ENCODE measurements at places on chromosomes 1 and 21.

GRCh38 chr1:76147917-76148316 is 73.4 kb downstream of the ST6GALNAC3 start:
- DNase-seq: no peak

DNA sequence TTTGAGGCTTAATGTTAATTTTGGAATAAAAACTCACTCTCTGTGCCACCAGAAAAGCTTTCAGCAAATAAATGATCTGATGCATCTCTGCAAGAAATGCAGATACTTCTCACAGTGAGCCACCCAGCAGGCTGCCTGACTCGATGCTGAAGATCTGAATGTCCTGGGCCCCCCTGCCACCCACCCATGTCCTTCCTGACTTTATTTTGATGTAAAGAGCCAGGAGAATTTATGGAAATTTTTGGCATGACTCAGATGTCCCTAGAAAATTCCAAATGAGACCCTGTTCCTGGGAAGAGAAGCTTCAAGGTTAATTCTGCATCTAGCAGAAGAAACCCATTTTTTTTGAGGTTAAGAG is 62.8 kb upstream of the COA6 start:
- DNase-seq: no peak

DNA sequence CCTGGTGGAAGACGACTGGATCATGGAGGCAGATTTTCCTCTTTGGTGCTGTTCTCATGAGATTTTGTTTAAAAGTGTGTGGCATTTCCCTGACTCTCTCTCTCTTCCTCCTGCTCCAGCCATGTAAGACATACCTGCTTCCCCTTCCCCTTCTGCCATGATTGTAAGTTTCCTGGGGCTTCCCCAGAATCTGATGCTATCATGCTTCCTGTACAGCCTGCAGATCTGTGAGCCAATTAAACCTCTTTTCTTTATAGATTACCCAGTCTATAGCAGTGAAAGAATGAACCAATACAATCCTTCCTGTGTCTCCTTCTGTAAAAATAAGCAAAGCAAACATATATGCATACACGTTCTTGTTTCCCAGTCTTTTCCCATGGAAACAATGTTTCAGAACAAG is 273.2 kb downstream of the DYRK1A start:
- DNase-seq: no peak

GRCh38 chr1:184940226-184940625 is 34.1 kb downstream of the NIBAN1 start:
- DNase-seq: no peak

- DNase-seq: no peak
These were observed 19.4 kb downstream of the KDM5B start for GRCh38 chr1:202788800-202789199.

GRCh38 chr1:31434101-31434871 is 21.3 kb downstream of the SERINC2 start:
- no peak for DNase-seq

GRCh38 chr1:91700771-91701471 is 185.0 kb downstream of the TGFBR3 start:
- no peak for DNase-seq
